ENCODE measurements at places on chromosomes 5 and 9.

DNA sequence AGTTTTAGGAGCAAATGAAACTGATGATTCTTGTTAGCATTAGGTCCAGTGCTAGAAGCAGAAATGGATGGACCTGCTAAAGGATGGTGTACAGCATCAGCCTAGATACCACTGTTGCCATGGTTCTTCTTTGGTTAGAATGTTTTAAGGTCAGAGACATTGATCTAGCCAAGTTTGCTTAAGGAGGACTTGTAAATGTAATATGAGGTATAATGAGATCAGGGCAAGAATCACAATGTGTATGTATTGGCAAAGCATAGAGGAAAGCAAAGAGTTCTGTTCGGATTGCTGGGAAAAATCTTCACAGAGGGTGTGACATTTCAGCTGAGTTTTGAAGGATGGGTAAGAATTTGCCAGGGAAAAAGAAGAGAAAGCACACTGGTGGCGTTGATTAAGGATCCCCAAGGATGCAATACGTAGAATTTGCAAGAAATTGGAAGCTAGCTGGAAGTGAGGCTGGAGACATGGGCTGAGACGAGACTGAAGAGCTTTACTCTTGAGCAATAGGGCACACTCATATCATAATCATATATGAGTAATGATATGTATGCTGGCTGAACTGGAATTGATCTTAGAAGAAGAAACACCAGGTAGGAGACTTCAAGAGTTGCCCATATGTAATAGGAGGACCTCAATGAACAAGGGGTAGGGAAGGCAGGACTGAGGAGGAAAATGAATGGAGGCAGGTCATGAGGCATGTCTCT is 102.0 kb downstream of the ZNF462 start:
- DNase-seq, result no peak

- no peak for DNase-seq
Measured at GRCh38 chr5:58854441-58854840, 271.6 kb downstream of the RAB3C start.

GRCh38 chr9:108427751-108428150 is 428.0 kb downstream of the ACTL7B start:
- DNase-seq, result no peak

DNA sequence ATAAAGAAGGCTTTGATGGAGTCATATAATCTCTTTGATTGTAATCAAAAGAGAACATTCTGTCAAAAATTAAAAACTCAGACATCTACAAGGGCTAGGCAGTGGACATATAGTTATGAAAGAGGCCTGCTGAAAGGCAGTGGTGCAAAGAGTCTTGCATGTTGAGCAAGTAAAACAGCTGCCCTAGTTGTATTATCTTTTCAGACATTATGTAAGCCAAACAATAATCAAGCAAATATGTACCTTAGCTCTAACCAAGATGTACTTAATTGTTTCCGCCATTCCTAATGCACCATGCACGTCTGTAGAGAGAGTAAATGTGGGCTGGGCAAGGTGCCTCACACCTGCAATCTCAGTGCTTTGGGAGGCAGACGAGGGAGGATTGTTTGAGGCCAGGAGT is 14.3 kb downstream of the GAPT start:
- no peak for DNase-seq

DNA sequence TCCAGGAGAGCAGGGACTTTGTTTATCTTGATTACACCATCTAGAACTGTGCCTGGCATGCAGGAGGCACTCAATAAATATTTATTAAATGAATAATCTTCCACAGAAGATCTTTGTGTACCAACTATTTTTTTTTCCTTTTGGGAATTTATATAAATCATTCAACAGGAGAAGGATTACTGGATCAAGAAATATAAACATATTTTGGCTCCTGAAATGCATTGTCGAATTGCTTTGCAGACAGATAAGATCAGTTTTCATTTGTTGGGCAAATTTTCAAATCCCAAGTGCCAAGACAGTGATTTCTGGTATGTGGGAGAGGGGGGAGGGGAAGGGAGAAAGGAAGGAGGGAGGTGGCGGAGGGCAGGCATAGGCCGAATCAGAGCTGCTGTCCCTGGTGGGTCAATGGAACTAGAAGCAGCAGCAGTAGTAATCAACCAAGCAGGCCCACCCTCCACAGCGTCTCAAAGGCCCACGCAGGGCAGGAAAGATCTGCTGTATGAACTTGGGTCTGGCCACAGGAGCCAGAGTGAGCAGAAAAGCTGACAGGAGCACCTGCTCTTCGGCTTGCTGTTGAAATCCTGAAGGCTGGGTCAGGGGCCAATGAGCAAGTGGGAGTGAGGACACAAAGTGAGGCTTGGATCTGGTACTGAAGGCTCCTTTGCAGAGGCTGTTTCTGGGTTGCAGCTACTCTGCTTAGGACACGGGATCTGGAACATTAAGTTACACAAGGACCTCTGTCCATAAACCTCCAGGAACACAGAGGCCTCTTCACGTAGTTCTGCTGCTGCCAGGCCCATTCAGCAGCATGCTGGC is 15.8 kb upstream of the TRAF1 start:
- DNase-seq, result no peak

DNA sequence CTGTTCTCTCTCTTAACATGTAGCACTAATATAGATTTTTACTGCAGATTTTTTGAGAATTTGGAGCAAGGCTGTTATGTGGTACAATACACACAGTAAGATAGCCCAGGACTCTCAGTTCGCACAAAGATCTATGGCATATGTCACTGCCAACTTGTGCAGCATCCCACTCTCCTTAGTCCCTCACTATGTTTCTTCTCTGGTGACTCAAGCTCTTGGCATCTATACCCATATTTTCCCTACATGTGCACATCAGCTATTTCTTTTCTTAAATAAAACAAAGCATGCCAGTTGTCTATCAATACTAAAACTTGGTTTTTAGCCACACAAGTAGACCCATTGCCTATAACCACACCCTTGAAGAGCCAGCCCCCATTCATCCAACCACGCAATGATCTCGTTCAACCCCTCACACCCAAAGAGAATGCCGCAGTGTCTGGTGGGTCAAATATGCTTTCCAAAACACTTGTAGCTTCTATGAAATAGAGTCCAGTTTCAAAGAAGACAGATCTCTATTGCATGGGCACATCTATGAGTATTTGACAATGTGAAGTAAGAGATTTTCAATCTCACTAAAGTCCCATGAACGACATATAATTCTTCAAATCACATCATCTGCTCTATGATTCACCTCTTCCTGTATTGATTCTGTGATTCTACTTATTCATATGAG is 18.2 kb upstream of the IL7R start:
- no peak for DNase-seq

DNA sequence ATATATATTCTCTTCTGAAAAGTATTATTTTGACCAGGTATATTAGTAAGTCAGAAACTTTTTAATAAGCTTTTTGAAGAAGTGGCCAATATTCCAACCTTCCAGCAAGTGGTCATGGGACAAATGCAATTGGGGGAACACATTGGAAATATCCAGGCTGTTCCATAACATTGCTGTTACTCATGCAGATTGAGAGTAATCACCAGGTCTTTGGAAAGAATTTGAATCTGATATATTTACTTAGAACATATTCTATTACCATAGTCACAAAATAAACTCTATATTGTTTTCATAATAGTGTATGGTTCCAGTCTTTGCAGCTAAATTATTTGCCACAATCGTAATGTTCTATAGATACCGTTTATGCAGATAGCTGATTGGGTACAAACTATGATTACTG is 102.8 kb downstream of the TAF11L14 start:
- DNase-seq, result no peak

GRCh38 chr5:139925216-139925562 is 117.9 kb downstream of the NRG2 start:
- DNase-seq, result no peak

DNA sequence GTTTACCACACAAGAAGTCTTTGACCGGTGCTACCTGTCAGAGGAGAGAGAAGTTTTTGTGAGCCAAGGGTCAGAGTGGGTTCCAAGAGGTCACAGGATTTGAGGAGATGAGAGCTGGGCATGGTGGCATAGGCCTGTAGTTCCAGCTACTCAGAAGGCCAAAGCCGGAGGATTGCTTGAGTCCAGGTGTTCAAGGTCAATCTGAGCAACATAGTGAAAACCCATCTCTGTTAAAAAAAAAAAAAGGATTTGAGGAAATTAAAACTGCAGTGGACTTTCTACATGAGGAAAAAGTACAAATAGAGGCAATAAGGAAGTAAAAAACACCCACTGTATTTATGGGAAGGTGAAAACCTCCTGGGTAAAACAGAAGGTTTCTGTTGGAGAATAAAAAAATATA is 63.8 kb downstream of the PHAX start:
- DNase-seq, result no peak

DNA sequence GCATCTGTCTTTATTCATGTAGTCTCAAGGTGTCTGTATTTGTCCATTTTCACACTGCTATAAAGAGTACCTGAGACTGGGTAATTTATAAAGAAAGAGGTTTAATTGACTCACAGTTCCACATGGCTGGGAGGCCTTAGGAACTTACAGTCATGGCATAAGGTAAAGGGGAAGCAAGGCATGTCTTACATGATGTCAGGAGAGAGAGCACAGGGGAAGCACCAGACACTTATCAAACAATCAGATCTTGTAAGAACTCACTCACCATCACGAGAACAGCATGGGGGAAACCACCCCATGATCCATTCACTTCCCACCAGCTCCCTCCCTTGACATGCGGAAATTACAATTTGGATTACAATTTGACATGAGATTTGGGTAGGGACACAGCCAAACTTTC is 44.2 kb downstream of the NLN start:
- no peak for DNase-seq

DNA sequence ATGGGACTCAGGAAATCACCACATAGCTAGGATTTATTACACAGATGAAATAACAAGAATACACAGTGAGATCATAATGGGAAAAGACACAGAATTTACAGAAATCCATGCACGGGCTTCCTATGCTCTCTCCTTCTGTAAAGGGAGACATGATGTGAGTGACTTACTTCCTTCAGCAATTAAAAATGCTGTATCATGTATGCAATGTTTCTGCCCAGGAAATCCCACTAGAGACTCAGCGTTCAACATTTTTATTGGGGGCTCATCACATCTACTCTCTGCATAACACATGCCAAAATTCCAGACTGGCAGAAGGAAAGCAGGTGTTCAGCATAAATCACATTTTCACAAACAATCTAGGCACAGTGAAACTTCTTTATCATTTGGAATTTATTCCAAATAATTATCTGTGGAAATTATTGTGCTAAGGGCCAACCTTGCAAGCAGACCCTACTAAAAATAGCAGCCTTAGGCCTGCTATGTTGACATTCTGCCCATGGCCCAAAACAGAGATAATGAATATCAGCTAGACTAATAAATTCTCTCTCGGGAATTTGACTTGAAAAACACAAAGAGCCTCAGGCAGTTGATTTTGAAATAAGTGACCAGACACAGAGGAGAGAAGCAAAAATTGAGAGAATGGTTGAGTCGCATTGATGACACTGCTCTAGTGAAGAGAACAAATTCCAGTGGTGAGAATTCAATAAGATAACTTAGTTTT is 31.4 kb upstream of the SELENOP start:
- no peak for DNase-seq

DNA sequence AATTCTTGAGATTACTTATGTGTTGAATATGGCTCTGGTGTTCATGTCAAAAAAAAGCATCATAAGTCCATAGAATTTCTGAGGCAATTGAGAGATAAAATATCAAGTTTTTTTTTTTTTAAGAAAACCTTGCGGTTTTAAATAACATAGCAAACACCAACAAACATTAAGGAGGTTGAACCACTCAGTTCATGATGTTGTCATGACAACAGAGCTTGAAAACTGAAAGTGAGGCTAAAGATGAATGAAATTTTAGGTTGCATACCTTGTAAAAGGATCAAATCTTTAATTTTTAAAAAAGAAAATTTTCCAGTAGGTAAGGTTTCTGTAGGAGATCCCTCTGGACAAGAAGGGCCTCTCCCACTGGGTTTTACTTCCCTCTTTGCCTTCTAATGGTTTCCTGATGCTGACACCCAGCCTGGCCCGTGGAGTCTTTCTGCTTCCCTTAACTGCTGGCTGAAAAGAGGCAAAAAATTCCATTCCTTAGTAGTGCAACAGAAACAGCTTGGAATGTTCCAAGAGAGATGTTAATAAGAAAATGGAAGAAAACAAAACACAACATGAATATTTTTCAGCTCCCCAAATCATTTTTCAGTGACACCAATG is 60.0 kb upstream of the FER start:
- peak; percentile 0 for DNase-seq

DNA sequence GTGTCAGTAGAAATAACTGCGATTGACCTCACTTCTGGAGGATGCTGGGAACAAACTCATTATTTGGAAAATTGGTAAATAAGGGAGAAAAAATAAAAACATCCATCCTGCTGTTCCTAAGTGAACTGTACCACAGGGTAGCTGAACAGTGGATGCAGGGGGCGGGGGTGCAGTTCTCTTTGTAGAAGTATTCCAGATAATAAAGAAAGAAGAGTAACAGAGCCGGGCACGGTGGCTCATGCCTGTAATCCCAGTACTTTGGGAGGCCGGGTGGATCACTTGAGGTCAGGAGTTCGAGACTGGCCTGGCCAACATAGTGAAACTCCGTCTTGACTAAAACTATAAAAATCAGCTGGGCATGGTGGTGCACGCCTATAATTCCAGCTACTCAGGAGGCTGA is 132.1 kb downstream of the COL23A1 start:
- DNase-seq, result no peak

GRCh38 chr9:123861086-123861755 is 68.7 kb downstream of the DENND1A start:
- DNase-seq, result no peak

GRCh38 chr9:126615245-126615790 is 1.6 kb downstream of the LMX1B start:
- DNase-seq, result no peak

- DNase-seq, result no peak
Measured at GRCh38 chr5:82534986-82535385, 256.8 kb upstream of the RPS23 start.

- no peak for DNase-seq
Measured at GRCh38 chr5:52709167-52709925, 78.4 kb upstream of the ITGA1 start.

DNA sequence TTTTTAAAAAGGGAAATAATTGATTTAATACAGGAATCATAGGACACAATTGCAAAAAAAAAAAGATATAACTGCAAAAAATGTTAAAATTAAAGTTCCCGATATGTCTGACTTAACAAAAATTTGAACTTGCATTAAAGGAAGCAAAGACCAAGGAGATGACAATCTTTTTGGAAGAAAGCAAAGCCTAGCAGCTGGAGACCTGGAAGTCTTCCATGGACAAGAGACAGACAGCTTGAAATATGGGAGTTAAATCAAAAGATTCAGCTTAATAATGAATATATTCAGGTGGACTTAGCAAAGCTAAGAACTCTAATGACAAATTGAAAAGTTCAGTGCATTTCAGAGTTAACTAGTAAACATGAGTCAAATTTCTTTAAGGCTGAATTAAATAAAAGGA is 568.7 kb upstream of the RGMB start:
- no peak for DNase-seq

- DNase-seq, result no peak
Measured at GRCh38 chr9:13013991-13014883, 239.4 kb downstream of the LURAP1L start.

All from fibroblast of skin of left biceps (primary cell).